Myocyte (in vitro differentiated cells): ENCODE measurements at places on chromosomes 6 and 20. TPM values are rescaled to one million over a fixed set of nuclear protein-coding genes. Genes with fewer than 3 reads are reported as not detected.

DNA sequence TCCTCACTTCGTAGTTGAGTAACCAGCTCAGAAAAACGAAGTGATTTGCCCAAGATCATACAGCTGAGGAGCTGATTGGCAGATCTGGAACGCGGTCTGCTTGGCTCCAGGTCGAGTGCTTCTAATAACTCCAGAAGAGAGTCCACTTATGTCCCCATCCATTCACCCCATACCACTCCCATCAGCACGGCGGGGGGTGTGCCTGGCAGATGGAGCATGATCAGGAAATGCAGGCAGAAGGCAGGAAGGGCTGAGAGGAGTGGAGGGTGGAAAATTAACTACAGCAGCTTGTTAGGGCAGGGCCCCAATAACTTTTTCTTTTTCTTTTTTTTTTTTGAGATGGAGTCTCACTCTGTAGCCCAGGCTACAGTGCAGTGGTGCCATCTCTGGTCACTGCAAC lies 15.0 kb downstream of the FITM2 start:
- no peak for DNase-seq

GRCh38 chr6:140500849-140501248 lies 1126.4 kb upstream of the CITED2 start:
- no peak for DNase-seq

GRCh38 chr6:134287859-134288537 lies 29.9 kb downstream of the SGK1 start:
- no peak for DNase-seq

The MCCD1 gene
- not detected in 2 replicates for total RNA-seq

DNA sequence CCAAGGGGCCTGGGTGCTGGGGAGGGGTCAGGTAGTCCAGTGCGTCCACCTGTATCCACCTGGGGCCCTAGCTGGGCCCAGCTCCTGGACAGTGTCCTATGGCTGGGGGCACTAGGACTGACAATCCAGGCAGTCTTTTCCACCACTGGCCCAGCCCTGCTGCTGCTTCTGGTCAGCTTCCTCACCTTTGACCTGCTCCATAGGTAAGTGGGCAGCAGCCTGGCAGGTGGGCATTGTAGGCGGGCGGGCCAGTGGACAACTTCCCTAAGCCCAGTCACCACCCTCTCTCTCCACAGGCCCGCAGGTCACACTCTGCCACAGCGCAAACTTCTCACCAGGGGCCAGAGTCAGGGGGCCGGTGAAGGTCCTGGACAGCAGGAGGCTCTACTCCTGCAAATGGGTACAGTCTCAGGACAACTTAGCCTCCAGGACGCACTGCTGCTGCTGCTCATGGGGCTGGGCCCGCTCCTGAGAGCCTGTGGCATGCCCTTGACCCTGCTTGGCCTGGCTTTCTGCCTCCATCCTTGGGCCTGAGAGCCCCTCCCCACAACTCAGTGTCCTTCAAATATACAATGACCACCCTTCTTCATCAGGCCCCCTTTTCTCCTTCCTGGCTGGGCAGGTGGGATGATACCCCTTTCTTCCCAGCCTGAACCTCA lies 584 bp downstream of the C20orf141 start:
- DNase-seq: no peak

- DNase-seq: no peak
Observed at GRCh38 chr6:26552205-26552604, 14.0 kb downstream of the HMGN4 start.

DNA sequence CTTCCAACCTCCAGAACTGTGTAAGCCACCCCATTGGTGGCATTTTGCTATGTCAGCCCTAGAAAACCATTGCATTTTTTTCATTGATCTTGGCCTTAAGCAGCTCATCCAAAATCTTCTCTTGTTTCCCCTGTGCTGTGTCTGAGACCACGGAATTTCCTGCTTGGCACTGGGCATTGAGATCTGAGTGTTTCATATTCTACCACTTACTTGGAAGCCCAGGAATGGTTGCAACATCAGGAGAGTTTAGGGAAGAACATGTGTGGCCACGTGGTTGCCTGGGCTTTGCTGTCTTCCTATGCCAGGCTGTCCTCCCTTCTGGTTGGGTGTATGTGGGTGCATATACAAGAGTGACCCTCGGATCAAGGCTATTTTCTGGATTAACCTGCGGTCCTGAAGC lies 139.3 kb upstream of the PMEPA1 start:
- no peak for DNase-seq

GRCh38 chr6:106927531-106928398 lies 46.8 kb downstream of the CD24 start:
- DNase-seq: peak; percentile 77

The SOX18 gene
- not detected in 2 replicates for total RNA-seq

DNA sequence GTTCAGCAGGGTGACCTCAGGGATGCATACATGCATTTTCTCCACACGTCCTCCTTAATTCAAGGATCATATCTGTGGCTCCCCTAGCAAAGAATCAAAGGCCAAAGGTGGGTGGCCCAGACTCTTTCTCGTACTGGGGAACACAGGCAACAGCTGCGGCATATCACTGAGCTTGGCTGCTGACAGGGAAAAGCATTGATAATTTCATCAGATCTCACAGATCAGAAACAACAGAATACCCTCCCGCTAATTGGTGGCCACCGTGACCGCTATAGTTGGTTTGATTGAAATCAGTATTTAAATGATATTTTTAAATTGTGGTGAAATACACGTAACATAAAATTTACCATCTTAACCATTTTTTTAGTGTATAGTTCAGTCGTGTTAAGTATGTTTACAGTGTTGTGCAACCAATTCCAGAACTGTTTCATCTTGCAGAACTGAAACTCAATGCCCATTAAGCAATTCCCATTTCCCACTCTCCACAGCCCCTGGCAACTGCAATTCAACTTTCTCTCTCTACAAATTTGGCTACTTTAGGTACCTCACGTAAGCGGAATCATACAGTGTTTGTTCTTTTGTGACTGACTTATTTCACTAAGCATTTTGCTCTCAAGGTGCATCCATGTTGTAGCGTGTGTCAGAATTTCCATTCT lies 74.7 kb upstream of the TMEM170B start:
- no peak for DNase-seq

The OLIG3 gene
- not detected in 2 replicates for total RNA-seq

- peak; percentile 35 for DNase-seq
Observed at GRCh38 chr20:6122111-6122872, 538 bp downstream of the FERMT1 start.

- no peak for DNase-seq
Observed at GRCh38 chr20:62190639-62191411, 8.0 kb downstream of the MTG2 start.

The FNDC1 gene
- 0.16 TPM in 1 of 2 replicates, not detected in the other for total RNA-seq

GRCh38 chr6:123967905-123968304 lies 164.2 kb downstream of the NKAIN2 start:
- DNase-seq: no peak

- no peak for DNase-seq
Observed at GRCh38 chr6:149628875-149629510, 19.5 kb downstream of the KATNA1 start.

DNA sequence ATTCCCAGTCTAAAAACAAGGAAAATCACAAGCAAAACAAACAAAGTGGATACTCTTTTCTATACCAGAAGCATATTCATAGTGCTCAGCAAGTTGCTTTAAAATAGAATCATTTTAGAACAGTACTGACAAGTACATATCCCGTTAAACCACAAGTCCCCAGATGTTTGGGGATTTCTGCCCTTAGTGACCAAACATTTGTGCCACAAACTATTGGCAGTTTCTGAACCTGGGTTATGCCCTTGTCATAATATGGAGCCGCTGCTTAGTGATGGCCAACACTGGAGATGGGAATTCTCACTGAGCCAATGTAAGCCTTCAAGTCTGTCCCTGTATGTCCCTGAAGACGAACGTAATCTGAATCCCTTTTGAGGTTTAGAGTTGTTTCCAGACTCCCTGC lies 436.7 kb upstream of the JAG1 start:
- DNase-seq: no peak

DNA sequence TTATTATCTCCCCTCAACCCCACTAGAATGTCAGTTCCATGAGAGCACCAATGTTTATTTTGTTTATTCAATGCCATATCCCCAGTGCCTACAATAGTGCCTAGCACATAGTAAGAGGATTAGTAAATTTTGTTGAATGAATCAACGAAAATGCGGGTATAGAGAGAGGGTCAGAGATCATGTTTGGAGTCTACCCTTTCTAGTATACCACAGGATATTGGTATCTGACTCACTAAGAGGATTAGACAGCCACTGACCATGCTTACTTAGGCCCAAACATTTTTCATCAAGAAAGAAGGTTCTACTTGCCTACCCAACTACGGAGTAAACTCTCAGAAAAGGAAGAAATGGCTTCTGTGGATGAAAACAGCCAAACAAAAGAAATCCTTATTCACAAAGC lies 356.8 kb downstream of the BTBD9 start:
- DNase-seq: no peak

The SAMD10 gene
- 1.1 and 9.2 TPM in 2 replicates for total RNA-seq

DNA sequence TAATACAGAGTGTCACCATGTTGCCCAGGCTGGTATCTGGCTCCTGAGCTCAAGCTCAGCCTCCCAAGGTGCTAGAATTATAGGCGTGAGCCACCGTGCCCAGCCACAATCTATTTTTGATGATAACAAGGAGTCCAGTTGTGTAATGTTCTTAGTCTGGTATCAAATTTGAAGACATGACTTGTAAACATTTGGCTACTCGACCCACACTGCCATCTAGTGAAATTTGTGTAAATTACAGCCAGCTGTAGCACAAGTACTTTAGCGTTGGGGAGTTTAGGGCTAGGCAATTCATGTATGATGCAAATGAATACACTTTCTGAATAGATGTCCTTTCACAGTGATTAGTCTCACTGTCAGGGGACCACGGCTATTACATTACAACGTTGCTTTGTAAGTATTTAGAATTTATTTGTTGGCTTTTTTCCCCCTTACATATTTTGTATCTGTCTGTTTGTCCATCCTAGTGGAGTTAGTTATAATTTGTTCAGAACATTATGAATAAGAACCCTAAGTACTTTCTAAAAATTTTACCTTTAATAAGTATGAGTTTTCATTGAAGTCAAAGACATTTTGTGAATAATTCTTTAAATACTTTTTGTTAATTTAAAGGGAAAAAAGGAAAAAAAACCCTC lies 139.7 kb downstream of the PRDM13 start:
- DNase-seq: peak; percentile 89

- no peak for DNase-seq
Observed at GRCh38 chr6:53532061-53532797, 12.7 kb downstream of the GCLC start.

DNA sequence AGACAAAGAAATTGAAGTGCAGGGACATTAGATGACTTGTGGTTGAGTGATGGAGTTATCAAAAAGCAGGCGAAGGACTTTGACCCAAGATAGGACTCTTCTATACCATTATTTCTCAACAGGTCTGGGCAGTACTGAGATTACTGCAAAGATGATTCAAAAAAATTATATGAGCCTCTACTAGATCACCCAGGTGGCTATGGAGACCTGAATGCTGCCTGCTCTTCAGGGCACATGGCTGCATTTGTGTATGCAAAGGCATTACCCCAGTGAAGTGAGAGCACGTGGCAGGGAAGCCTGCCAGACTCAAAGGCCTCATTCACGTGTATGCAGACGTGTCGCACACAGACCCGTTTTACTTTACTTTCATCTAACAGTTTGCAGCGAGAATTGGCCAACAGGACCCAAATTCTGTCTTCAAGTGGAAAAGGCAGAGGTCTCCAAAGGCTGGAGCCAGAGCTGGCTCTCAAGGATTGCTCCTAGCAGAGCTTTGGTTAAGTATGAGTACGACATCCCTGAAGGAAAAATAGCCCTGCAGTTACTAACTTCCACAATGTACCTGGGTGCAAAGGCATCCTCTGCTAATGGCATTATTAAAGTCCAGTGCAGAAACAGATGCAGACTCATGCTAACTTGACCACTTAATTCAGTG lies 113.8 kb upstream of the ARMC2 start:
- no peak for DNase-seq

DNA sequence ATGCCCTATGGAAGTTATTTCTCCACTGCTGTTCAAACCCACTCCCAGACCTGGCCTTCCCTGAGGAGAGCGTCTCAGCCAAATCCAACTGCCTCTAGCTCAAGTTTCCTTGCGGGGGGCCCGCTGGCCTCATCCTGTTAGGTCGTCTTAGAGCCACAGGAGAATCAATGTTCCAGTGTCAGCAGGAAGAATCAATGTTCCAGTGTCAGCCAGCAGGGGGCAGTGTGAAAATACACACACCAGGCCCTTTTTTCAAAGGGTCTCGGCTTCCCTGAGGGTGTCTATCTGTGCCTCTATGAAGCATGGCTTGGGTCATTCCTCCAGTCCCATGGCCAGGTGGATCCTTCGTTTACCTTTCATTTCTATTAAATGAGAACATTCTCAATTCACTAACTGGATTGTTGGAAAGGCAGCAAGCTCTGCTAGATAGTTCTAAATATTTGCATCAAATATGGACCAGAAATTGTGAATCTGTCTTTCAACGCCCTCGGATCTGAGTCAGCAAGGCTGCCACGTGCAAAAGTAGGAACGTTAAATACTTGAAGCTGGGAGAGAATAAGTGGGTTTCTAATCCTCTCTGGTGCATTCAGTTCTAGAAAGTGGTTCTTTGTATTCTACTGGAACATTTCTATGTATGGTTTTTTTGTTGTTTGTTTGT lies 19.2 kb downstream of the PRND start:
- peak; percentile 36 for DNase-seq

- peak; percentile 91 for DNase-seq
Observed at GRCh38 chr20:44832724-44833123, 22.4 kb upstream of the RIMS4 start.

- DNase-seq: no peak
Observed at GRCh38 chr6:84052883-84053241, 19.3 kb downstream of the MRAP2 start.

GRCh38 chr6:21824431-21825177 lies 231.1 kb downstream of the SOX4 start:
- no peak for DNase-seq

The HLA-DQA2 gene
- not detected in 2 replicates for total RNA-seq

The HLA-DPB1 gene
- total RNA-seq: 0.19 TPM in 1 of 2 replicates, not detected in the other

DNA sequence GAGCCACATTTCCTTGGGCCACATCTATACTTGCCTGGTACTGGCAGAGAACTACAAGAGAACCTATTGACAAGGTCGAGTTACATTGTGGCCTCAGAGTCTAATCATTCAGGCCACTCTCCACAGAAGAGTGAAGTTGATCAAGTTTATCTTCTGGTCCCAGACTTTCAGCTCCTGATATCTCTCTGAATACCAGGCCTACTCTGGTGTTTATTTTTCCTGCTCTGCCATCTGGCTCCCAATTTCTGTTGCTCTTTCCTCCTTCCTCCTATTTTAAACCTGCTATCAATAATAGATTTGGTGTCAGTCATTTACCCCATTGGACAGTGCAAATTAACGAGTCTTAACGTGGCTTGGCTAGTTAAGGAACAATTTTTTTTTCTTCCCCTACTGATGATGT lies 46.6 kb downstream of the SCGN start:
- no peak for DNase-seq

The SAYSD1 gene
- total RNA-seq: 15.2 and 16.1 TPM in 2 replicates

- DNase-seq: no peak
Observed at GRCh38 chr20:35263532-35264341, 14.2 kb downstream of the MMP24OS start.

The ASIP gene
- not detected in 2 replicates for total RNA-seq

DNA sequence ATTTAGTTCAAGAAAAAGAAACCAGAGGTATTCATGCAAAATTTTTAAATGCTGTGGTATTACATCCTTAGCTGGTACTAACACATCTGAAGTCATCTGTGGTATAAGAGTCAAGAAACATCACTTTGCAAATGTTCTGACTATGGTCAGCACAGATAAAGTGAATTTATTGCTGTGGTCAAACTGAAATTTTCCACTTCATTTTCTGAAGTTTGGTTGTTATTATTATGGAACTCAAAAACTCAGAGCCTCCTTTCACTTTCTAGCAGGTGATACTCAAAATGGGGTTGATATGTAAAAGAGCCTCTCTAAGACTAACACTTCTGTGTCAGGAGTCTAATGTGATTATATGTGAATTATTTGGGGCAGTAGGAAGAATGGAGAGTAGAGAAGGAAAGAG lies 257.8 kb downstream of the RNGTT start:
- DNase-seq: no peak
